ENCODE measurements at places on chromosomes 2 and 18. TPM values are rescaled to one million over a fixed set of nuclear protein-coding genes. Genes with fewer than 3 reads are reported as not detected.

TMEM131 gene
- total RNA-seq, result 37.5 TPM

CXCR1 gene
- total RNA-seq, result 0.50 TPM

MFF gene
- total RNA-seq, result 105 TPM

SPDYA gene
- total RNA-seq, result 2.3 TPM

SYT4 gene
- total RNA-seq, result 3.0 TPM

PLEK gene
- total RNA-seq, result 11.8 TPM

HNMT gene
- total RNA-seq, result 18.4 TPM

TMEM37 gene
- total RNA-seq, result 50.2 TPM

ACMSD gene
- total RNA-seq, result not detected

SAG gene
- not detected for total RNA-seq

REG3A gene
- total RNA-seq, result not detected

ARHGAP28 gene
- 2.8 TPM for total RNA-seq

ANKRD62 gene
- total RNA-seq, result 0.13 TPM

GPR55 gene
- total RNA-seq, result not detected

AFF3 gene
- 0.54 TPM for total RNA-seq

IL36B gene
- not detected for total RNA-seq

NT5C1B gene
- not detected for total RNA-seq

SMARCAL1 gene
- 26.1 TPM for total RNA-seq

IL1RL1 gene
- total RNA-seq, result 5.0 TPM

AMER3 gene
- 0.08 TPM for total RNA-seq
